RCC 7860 (cell line): ENCODE measurements at places on chromosomes 12 and 14.

DNA sequence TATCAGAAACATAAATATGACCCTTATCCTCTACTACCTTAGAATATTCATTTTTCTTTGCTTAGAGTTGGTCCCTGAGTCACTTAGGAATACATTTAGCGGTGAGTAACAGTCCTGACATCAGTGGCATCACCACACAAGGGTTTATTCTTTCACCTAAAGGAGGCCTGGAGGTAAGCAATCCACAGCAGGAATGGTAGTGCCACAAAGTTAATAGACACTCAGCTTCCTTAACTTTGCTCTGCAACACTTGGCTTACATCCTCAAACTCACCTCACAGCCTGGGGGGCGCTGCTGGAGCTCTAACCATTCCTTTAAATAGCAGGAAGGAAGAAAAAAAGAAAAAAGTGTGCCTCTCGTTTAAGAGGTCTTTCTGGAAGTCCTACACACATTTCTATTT lies 29.1 kb downstream of the BBOF1 start:
- DNase-seq: peak; percentile 17

DNA sequence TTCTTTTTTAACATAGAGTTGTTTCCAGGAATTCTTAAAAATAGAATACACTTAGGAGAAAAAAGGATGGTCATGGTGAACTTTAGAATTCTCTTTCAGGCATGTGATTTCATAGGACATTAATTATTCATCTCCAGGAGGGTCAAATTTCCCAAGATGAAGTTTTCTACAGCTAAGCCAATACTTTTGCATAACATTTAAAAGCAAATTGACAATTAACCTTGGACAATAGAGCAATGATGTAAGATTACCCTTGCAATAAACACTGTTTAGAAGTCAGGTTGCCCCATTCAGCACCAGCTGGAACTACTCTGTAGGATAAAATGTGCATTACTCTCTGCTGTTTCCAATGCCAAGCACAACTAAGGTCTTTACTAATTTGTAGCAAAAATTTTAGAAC lies 49.5 kb downstream of the SIX1 start:
- no peak for DNase-seq

- DNase-seq: no peak
Measured at GRCh38 chr12:131941116-131941986, 8.4 kb upstream of the EP400 start.

- DNase-seq: no peak
Measured at GRCh38 chr12:109762673-109763191, 49.1 kb downstream of the FAM222A start.

DNA sequence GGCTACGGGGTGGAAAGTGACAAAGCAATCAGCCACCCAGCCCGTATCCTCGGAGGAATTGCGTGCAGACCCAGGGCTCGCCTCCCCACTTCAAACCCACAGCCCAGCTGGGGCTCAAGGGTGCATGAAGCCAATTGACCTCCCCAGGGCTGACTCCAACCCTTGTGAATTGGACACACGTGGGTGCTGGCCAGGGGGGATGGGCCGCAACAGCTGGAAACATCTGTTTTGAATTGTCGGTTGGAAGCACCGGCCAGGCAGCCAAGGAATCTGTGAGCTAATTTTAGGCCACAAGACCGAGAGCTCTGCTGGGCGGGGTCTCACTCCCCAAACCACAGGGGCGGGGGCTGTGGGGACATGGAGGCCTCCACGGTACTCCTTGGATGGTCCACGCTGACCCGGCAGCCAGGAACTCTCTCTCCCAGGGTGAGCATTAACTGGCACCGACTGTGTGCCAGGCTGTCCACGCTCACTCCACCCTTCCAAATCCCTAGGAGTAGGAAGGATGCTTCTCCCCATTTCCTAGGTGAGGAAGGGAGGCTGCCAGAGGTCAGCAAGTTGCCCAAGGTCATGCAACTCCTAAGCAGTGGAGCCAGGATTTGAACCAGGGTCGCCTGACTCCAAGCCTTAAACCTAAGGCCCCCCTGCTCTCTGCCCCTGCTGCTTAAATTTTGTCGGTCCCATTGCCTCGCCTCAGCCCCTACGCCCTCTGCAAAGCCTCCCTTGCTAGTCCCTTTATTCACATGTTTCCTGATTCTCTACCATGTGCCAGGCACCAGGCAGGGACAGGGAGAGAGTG lies 11.9 kb upstream of the TMEM119 start:
- no peak for DNase-seq

DNA sequence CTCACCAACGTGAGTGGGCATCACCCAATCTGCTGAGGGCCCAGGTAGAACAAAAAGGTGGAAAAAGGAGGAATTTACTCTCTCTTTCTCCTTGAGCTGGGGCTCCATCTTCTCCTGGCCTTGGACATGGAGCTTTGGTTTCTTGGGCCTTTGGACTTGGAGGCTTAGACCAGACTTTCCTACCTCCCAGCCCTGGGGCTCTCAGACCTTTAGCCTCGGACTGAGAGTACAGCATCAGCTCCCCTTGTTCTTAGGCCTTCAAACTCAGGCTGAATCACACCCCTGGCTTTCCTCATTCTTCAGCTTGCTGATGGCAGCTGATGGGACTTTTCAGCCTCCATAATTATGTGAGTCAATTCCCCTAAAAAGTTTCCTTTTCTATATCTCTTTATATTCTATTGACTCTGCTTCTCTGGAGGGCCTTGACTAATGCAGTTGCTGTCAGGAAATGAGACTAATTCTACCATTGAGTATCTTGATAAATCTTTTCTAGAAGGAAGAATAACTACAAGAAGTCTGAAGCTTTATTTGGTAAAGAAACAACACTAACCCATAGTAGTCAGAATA lies 15.9 kb upstream of the CLEC4E start:
- DNase-seq: no peak

GRCh38 chr14:71733210-71733883 lies 198.9 kb upstream of the RGS6 start:
- no peak for DNase-seq

- DNase-seq: no peak
Measured at GRCh38 chr14:99119554-99120525, 152.2 kb downstream of the BCL11B start.
